Thoracic aorta (tissue), 2 donors: ENCODE measurements at places on chromosomes 3 and 15. TPM values are rescaled to one million over a fixed set of nuclear protein-coding genes. Genes with fewer than 3 reads are reported as not detected.
A peak's percentile ranks its signal among the peaks of the same experiment; 100 is the strongest.

The METTL6 gene
- total RNA-seq = 8.9 TPM

The CD96 gene
- 5.1 TPM for total RNA-seq

The ARHGEF3 gene
- 21.9 TPM for total RNA-seq

The TMEM44 gene
- 11.5 TPM for total RNA-seq

GRCh38 chr15:93341164-93341563 lies 252.2 kb upstream of the RGMA start:
- no peak for DNase-seq

- DNase-seq = no peak
Observed at GRCh38 chr3:141796889-141797781, 33.9 kb downstream of the GRK7 start.

DNA sequence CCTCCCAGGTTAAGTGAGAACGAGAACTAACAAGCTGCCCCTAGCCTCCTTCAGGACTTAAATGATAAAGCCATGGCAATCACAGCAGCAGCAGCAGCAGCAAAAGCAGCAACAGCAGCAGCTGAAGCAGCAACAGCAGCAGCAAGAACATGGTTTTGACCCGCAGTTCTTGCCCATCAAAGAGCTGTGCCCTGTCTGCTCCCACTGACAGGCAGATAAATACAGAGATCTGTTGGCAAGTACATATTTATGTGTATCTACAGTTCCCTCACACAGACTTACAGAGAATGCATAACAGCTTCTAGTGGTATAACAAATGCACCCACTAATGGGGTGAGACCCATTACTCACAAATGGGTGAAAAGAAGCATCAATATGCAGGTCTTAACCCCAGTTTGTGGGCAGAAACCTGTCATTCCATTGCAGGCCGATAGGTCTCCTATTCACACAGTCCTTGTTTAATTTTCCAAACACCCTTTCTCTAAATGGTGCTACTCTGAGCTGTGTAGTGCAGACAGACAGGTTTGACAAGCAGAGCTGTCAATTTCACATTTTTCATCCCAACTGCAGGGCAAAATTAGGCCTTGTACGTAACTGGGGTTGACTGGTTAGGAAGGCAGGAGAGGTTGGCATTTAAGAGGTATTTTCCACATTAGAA lies 316.3 kb downstream of the TIGIT start:
- no peak for DNase-seq

- DNase-seq = no peak
Observed at GRCh38 chr15:97976766-97977503, 16.4 kb downstream of the ARRDC4 start.

GRCh38 chr15:66797921-66798320 lies 95.9 kb downstream of the SMAD6 start:
- DNase-seq = no peak

GRCh38 chr15:87570206-87570605 lies 686.3 kb downstream of the NTRK3 start:
- DNase-seq = no peak

DNA sequence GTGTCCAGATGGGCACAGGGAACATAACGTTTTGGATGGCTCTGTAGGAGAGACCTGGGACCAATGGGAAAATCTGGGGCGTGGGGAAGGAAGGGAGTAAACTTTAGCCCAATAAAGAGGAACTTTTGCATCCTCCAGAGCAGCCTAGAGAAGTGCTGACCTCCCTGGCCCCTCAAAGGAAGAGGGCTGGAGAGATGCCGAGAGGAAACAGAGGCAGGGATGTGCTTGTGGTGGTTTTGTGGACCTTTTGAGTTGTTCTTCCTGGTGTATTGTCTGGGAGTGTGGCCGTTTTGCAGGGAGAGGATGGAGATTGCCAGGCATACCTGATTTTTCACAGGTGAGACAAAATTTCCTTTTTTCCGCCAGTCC lies 10.2 kb downstream of the CTSH start:
- DNase-seq = no peak

DNA sequence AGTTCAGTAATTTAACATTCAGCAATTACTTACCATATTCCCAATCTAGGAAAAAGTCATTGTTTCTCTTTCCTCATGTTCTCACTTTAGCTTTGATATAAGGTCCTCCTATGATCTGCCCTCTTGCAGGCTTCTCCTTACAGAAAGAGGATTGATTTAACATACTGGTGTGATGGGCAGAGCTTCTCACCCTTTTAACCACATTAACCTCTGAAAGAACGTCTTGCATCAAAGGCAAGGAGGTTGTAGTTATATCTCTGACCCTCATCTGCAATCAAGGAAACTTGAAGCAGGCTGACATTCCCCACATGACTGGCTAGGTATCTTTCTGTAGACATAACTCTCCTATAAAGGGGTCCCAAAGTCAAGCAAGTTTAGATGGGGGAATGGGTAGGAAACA lies 39.5 kb downstream of the BTLA start:
- DNase-seq = no peak

DNA sequence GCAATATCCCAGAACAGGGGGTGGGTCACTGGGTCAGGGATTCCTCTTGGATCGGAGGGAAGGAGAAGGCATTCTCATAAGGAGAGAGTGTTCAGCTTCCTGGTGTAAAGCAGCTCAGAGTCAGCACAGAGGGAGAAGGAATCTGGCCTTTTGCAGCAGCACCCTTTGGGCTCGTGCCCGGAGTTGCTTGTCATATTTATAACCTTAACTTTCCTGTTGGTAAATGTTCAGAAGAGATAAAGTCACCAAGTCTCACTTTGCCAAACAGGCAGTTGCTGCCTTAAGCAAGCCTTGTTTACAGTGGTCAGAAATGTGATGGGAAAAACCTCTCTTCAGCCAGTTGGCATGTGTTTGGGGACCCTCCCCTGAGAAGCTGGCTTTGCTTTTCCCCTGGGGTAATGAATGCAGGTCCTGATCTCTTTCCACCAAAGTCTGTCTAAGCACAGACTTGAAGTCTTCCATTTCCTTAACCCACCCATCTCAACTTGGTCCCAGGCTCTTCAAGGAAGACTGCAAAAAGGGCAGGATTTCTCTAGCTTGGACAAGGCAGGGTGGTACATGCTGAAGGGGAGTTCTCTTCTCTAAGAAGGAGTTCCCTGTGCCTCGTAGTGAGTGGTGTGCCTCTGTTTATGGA lies 206.9 kb upstream of the BHLHE40 start:
- peak; percentile 61 for DNase-seq

DNA sequence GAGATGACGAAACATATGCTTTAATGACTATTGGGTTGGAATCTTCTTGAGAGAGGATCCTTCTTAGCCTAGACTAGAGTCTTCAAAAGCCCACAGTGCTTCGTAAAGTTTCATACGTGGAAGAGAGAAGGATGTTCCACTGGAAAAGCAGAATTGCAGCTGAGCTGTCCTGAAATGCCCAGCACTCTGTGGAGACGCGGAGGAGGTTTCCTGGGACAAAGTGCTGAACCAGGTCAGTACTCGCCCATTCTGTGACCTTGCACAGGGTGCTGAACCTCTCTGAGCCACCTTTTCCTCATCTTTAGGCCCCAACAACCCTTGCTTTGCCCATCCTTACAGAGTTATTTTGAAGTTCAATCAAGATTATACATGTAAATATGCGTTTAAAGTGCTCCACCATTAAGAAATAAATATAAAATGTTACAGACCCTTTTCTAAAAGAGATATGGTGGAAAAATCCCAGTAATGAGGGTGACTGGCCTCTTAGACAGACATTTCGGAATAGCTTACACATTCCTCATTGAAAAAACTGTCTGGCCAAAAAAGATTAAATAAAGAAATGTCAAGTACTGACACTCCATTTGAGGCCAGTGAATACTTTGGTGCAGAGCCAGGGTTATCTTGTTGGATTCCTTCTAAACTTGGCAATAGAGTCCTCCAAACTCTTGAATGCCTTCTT lies 4.2 kb upstream of the MAGEF1 start:
- DNase-seq = no peak
